ENCODE measurements at places on chromosomes 2 and 18.

DNA sequence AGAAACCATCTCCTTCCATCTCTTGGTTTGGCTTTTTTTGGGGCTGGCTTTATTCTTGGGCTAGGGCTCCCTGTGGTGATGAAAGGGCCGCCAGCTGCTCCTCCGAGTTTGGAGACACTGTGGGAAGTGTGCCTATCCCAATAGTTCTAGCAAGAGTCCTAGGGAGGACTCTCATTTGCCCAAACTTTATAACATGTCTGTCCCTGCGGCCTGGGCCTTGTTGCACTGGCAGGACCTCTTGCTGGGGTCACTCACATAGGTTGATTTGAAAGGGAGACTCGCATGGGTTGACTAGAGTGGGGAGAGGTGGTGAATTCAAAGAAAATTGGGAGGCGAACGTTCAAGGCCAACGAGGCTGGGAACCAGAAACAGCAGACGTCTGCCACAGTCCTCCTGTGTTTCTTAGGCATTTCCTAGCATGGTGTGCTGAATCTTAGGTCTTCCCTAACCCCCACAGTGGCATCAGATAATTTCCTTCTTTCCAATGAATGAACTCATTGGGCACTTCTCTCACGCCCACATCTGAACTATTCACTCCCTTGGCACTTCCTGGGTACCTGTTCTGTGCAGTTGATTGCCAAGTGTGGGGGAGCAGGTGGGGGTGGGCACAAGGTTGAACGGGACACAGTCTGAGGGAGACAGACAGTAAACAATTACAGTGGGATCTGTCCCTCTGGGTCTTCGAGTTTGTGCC lies 26.8 kb downstream of the NIFK start:
- no peak for DNase-seq

- no peak for DNase-seq
Observed at GRCh38 chr2:205969584-205969983, 116.4 kb downstream of the INO80D start.

DNA sequence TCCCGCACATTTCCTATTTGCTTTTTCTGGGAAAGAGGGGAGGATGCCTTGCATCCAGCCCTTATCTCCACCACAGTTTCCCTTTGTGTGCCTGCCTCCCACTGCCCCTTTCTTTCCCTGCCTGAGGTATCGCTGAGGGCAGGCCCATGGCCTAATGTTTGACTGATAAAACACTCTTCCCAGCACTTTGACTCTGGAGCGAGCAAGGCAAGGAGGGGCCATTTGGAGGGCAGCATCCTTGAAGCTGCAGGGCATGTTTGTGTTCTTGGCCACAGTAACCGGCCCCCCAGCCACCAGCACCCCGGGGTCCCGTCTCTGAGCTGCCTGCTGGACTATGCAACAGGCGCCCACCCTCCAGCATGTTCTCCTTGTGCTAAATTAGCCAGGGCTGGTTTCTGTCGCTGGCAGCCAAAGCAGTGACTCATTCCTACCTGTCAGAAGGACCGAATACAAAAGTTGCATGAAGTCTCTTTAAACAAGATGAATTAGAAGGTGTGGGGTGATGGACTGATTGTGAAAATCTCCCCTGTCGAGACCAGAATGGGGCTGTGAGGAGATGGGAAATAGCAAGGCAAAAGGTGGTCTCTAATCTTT lies 50.7 kb downstream of the BCL2L11 start:
- DNase-seq: no peak

GRCh38 chr2:46232860-46233259 lies 64.3 kb upstream of the EPAS1 start:
- DNase-seq: no peak

DNA sequence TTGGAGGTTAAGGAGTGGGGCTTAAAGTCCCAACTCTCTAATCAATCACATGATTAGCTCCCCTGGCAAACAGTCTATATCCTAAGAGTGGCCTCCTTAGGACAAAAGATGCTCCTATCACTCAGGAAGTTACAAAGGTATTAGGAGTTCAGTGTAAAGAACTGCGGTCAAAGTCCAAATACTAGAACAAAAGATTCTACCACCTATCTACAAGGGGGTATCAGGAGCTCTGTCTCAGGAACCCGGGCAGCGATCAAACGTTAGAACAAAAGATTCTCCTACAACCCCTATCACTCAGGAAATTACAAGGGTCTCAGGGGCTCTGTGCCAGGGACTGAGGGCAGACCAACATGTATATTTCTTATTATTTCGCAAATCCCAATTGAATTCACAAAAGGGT lies 58.0 kb downstream of the DTNB start:
- DNase-seq: no peak

GRCh38 chr2:6915399-6915798 lies 1.8 kb upstream of the RNF144A start:
- DNase-seq: no peak
